CD4-positive, alpha-beta T cell treated with Interleukin-15 for 4 hours (primary cell): ENCODE measurements at places on chromosomes 6 and 20.

DNA sequence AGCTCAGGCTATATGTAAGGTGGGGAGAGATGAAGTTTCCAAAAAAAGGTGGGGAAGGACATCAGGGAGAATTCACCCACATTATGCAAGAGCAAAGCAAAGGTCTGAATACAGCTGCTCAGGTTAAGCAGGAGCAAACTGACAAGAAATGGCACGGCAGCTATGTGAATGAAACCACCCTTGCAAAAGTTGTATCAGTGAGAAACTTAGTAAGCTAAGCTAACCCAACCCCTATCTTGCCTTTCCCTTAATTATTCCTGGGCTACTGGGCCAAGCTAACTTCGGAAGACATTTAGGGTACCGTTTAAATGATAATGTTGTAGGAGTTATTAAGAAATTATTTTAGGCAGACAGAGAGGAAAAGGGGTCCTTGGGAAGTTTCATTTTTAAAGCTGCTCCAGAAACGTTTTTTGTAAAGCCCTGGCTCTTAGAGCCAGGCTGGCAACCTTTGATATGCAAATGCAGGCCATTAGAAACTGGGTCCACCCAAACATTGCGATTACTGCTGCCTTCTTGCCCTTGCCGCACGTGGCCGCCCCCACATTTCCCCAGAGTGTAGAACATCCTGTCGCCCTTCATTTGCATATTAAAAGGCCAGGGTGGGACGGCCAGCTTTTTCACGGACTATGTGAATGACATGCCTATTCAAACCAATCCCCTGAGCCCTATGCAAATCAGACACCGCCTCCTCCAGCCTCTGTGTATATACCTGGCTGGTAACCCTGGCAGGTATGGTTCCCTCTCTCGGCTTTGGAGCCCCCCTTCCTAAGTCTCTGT, 60.5 kb upstream of the SAMD5 start:
- no peak for DNase-seq

DNA sequence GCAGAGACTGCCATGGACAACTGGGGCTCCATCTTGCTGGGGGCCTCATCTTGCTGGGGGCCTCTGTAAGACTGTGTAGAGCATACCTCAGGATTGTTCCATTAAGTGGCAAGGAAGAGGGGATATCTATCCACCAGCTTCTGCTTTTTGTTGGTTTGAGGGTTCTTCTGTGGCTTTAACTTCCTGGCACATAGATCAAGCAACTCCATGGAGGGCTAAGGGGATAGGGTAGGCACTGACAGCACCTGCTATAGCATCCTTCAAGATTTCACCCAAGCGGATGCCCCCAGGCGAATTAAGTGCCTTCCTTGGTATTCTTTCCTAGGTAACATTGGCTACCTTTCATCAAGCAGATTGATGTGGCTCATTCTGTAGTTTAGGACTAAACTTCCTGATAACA, 3.8 kb upstream of the LRRN4 start:
- DNase-seq = no peak

DNA sequence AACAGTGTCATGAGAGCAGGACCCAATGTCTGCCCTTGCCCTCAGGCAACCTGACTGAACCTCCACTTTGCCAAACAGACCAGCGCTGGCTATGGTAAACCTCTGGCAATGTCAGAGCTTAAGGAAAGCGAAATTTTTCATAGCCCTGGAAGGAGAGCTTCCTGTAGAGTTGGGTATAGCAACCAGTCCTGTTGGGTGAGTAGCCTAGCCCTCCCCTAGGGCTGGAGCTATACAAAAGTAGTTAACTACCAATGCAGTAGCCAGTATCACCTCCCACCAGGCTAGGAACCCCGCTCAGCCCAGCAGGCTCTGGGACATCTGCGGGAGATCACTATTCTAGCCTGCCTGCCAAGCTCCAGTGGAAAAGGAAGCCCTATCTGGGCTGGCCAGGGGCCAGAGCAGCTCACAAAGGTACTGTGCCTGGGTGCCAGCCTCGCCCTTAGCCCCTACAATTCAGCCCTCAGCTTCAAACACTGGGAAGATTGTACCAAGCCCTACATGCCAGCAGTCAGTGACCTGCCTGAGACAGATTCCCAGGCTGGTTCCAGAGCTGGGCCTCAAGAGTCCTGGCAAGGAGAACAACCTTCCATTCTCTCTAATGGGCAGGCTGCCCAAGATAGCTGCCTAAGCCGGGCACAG, 7.9 kb downstream of the WFDC3 start:
- DNase-seq = no peak

- DNase-seq = no peak
Measured at GRCh38 chr6:46584586-46584985, 68.0 kb downstream of the CYP39A1 start.

DNA sequence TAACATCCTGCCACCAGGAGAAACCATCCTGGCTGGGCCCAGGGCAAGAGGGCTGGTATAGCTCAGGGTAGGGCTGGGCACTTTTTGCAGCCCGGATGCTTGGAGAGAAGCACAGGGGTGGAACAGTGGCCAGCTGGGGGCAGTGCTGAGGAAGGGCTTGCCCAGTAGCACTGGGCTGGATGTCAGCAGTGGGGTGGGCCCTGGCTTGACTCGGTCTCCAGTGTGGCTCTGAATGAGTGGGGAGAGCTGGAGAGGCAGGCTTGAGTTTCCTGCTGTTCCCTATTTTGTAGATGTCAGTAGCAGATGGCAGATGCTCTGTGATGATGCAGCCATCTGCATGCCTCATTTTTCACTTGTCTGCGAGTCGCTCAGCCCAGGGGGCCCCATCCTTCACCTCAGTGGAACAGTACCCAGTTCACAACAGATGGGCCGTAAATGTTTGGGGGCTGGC, 56.3 kb upstream of the TULP1 start:
- DNase-seq = peak; percentile 23

DNA sequence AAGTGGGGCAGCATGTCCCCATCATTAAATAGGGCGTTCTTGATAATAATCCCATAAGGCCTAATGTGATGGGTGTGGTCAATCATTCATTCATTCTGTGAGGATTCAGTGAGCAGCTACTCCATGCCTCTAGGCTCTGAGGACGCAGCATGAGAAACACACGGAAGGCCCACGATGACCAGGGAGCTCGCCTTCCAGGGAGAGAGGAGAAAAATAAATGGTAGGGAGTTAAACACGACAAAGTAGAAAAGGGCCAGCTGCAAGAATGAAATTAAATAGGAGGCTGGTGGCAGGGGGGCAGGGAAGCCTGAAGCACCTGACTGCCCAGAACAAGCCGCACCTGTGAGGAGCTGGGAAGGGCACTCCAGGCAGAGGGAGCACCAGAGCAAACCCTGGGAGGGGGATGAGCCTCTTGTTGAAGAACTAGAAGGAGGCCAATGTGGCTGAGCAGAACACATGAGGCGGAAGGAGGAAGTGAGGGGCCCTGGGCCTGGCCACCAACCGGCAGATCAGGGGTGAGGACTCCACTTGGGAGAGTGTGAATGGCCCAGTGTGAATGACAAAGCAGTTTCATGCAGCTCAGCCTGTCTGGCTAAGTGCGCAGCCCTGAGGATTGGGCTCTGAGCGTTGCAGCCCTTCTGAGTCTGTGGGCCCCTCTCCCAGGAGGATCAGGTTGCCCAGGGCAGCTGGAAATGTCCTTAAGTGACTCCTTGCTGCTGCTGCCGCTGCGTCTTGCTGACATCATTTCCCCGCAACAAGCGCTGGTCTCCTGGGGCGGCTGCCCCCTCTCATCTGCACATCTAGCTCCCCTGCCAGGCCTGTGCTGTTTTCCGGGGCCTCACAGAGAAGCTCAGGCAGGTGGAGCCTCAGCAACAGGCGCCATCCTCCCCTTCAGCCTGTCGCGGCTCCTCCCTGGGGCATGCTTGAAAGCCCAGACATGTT, 99.9 kb downstream of the CDH26 start:
- DNase-seq = peak; percentile 12

DNA sequence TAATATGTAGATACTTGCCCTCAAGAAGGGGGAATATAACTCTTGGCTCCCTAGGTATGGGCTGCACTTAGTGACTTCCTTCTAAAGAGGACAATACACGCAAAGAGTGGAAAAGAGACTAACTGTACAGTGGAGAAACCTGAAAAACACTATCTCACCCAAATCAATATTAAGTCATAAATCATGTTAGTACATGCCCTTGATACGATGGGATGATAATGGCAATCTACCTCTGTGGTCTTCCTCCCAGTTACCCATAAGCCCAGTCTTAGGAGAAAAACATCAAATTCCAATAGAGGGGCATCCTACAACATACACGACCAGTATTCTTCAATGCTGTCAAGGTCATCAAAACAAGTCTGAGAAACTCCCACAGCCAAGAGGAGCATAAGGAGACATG, 1.3 kb downstream of the TRIM26 start:
- no peak for DNase-seq

DNA sequence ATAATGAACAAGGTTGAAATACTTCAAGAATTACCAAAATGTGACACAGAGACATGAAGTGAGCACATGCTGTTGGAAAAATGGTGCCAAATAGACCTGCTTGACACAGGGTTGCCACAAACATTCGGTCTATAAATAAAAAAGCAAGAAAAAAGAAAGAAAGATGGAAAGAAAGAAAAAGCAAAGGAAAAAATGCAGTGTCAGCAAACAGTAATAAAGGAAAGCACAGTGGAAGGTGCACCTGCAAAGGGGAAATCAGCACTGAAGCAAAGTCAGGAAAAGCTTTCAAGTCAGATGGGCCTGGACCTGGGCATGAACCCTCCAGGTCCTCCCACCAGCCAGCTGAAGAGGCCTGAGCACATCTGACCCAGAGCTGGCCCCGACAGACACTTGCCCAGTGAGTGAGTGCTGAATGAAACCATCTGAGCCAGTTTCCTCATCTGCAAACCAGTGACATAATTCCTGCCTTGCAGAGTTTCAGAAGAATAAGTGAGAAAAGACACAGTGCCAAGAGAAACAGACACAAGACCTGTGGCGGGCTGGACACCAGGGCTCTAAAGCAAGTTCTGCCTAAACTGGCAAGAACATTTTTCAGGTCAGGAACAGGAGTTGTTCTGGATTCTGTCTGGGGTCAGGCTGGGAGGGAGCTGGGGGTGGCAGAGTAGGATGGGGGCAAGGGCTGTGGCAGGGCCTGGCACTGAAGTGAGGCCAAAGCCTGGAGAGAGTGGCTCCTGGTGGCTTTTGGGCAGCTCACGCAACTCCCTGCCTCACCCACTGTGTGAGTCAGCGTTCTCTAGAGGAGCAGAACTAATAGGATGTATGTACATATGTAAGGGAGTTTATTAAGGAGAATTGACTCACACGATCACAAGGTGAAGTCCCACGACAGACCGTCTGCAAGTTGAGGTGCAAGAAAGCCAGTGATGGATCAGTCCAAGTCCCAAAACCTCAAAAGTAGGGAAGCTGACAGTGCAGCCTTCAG, 23.9 kb upstream of the MICB start:
- DNase-seq = no peak
